Hypothalamus (tissue), 51 donors: ENCODE measurements at places on chromosomes 5 and 9.

DNA sequence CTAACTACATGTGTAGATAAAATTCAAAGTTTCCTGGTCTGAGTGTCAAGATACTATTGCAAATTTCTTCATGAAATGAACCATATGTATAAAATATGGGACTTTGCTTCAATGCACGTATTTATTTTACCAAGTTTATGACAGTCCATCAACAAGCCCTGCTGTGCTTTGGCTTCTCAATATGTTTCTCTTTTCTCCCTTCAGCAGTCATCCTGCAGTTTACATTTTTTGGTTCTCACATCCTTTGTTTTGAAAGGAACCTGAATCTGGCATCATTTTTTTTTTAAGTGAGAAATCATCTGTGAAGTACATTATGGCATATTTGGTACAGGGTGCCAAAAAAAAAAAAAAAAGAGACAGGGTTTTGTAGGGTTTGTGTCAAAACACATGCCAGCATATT lies 65.1 kb downstream of the YIPF5 start:
- no peak for DNase-seq

- no peak for DNase-seq
These were observed 52.6 kb upstream of the TNC start for GRCh38 chr9:115170358-115171073.

DNA sequence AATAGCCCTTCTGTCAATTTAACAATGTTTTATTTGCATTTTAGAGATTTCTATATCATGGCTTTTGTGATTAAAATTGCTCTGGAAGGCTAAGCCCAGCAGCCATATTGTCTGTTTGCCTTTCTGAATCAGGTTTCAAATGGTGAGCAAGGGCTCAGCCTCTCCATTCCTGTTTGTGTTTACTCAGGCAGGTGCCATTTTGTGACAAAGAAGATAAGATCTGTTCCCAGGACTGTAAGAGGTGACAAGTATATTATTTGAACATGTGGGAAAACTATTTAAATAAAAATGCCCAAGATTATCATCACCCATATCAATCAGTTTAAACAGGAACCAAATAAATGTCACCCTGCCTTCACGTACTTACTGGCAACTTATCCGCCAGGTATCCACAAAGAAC lies 641.3 kb upstream of the KLF4 start:
- no peak for DNase-seq

DNA sequence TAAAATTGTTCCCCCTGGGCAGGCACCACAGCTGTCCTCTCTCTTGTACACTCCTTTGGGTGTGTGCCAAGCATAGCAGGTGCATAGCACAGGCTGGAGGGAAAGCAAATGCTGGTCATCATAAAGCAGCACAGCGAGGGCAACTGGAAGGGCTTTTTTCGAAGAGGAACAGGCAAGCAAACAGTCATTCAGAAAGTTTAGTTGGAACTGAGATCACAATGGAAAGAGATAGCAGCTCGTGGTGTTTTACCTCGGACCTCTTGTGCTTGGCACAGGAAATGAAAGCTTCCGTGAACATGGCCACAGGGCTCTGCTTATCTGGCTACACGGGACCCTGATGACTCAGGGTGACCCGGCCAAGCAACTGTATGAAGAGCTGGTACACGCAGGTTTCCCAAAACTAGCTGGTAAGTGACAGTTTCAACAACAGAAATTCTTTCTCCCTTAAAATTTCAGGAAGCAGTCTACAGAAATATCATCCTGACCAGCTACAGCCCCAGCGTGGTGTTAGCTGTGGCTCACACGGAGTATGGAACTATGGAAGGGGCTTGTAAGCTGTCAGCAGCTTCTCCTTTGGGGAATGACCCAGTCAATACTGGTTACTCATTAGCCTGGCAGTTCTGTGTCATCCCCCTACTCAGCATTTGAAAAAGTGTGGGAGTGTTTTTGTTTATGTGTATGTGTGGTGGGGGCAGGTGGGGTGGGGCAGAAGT lies 48.1 kb downstream of the POC5 start:
- no peak for DNase-seq

- DNase-seq, result no peak
These were observed 422 bp upstream of the TRIM32 start for GRCh38 chr9:116686693-116687073.

DNA sequence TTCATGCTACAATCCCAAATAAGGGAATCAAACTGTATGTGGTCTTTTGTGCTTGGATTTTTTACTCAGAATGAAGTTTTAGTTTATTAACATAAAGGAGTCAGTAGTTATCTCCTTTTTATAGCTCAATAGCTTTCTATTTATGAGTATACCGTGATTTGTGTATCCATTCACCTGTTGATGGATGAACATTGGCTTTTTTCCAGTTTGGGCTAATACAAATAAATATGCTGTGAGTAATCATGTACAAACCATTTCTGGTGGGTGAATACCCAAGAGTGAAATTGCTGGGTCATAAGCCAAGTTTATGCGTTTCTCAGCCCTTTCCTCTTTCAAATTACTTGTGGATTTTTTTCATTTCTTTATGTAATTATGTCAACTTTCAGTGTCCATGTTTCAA lies 395.3 kb downstream of the OSTF1 start:
- DNase-seq, result no peak

- DNase-seq, result no peak
These were observed 10.4 kb downstream of the ANGPTL2 start for GRCh38 chr9:127112056-127112455.

DNA sequence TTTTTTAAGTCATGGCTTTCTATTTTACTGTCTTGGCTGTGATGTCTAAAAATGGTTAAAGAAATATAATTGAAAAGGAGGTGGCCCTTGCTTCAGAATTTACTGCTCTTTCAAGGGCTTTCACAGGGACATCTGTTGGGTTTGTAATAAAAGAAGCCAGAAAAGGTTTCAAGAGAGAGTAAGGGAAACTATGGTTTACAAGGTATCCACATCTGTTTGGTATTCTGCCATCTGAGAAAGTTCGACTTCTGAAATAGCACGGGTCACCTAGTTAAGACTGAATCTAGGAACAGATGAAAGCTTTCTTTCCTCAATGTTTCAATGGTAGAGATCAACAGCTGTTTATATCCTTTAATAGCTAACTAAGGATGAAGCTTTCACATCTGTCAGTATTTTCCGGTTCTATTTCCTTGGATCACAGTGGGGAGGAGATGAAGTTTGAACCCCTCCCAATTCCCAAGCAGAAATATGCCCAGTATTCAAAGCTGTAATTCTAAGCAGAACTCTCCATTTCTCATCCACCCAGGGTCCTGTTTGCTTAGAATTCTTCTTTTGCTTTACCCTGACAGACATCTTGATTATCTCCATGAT lies 72.8 kb upstream of the IFNK start:
- DNase-seq, result no peak

GRCh38 chr5:8919096-8919495 lies 626.8 kb downstream of the SEMA5A start:
- no peak for DNase-seq

DNA sequence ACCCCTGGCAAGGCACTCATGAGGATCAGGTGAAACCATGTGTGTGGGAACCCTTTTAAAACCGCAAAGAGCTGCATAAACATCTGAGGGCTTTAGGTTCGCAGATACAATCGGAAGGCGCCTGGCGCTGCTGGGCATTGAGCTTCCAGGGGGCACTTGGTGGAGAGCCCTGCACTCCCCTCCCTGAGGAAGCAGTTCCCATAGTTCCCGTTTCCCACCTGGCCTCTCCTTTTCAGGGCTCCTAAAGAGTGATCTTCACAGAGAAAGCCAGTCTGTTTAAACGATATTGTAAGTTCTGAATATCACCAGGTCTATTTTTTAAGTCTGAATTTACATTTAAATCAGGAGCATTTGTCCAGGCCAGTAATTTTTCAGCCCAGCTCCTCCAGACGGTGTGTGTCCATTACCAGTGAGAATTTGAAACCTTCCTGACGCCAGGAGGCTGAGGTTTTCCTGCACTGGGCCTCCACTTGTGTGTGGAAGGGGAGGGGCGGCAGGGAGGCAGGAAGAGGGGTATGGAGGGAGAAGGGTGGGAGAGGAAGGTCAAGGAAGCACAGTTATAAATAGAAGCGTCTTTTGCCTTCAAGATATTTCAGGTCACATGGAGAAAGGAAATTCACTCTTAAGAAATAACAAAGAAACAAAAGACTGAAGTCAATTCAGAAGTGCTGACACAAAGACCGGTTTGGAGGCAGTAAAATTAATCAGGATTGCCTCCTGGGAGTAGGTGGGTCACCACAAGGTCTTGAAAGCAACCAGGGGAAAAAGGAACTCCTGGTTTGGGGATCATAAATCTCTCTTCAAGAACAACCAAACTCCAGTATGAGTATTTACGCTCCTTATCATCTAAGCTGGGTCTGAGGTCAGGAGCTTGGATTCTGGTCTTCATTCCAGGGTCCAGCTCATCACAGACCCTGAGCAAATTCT lies 14.3 kb upstream of the MGAT1 start:
- DNase-seq, result no peak

- DNase-seq, result no peak
These were observed 142.3 kb upstream of the ANKH start for GRCh38 chr5:15013654-15014463.

DNA sequence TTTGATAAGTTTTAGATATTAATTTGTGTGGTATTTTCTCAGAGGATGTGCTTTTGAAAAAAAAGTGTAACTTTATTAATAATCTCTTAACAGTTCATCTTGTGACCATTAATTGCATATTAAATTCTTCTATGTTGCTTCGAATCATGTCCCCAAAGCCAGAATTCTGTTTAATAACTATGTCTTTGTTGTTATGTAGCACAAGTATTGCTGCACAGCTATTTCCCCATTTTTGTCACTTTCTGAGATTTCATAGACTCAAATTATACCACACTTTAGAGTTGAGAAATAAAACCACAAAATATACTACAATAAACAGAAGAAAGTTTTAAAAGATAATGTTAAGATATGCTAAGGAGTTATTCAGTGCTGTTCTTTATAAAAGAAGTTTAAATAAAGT lies 2.8 kb downstream of the MEF2C start:
- DNase-seq, result no peak

DNA sequence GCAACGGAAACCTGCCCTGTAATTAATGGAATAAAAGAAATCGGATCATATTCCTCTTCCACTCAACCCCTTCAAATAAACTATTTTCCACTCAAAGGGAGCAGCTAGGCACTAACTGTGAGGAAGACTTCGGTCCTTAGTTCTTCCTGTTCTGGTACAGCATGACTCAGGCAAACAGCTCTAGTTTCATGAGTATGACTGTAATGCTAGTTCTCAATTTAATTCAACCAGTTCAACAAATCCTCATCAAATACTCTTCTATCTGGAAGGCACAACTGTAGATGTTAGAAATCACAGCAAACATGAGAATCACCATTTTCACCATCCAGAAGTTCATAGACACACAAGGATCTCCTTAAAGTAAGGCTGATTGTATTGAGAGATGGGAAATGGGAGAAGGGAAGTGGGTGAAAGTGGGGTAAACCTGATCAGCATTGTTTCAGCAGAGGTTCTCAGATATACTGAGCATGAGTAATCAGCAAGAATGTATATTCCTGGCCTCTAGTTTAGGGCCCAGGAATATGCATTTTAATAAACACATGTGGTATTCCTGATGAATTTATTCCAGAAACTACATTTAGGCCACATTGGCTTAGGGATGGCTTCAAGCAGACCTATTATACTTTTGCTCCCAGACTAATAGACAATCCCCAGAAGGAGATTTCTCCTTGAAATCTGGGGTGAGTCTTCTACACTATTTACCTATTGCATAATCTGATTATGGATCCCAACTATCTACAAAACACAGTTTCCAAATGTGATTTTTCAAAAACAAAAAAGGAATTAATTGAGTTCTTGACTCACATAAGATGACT lies 141.1 kb upstream of the SLC12A2 start:
- no peak for DNase-seq

- DNase-seq, result no peak
These were observed 2.2 kb downstream of the FAM219A start for GRCh38 chr9:34456151-34456550.

GRCh38 chr5:132271251-132272246 lies 14.1 kb downstream of the PDLIM4 start:
- no peak for DNase-seq

- no peak for DNase-seq
These were observed 5.8 kb downstream of the SH3RF2 start for GRCh38 chr5:145942201-145942600.

- no peak for DNase-seq
These were observed 6.1 kb upstream of the IFNK start for GRCh38 chr9:27518006-27518405.

DNA sequence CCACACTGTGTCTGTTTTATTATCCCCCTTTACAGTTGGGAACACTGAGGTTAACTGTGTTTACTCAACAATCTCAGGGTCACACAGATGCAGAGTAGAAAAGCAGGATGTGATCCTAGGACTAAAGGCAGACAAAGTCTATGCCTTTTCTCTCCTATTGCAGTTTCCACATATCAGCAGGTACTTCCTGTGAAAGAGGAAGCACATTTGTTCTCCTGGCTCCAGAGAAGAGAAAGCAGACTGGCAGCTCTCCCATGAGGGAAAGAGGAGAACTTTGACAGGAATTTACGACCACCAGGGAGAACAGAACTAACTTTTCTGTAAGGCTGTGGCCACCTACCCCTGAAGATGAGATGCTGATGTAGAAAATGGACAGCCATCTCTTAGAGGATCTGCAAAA lies 84.2 kb upstream of the TNC start:
- DNase-seq, result no peak

- DNase-seq, result no peak
These were observed 30.5 kb downstream of the SHB start for GRCh38 chr9:38038307-38039089.

- DNase-seq, result no peak
These were observed 56.1 kb upstream of the CKMT2 start for GRCh38 chr5:81177061-81177460.

GRCh38 chr5:65334077-65334476 lies 147.6 kb downstream of the ADAMTS6 start:
- no peak for DNase-seq

GRCh38 chr5:8848366-8848765 lies 697.5 kb downstream of the SEMA5A start:
- no peak for DNase-seq

DNA sequence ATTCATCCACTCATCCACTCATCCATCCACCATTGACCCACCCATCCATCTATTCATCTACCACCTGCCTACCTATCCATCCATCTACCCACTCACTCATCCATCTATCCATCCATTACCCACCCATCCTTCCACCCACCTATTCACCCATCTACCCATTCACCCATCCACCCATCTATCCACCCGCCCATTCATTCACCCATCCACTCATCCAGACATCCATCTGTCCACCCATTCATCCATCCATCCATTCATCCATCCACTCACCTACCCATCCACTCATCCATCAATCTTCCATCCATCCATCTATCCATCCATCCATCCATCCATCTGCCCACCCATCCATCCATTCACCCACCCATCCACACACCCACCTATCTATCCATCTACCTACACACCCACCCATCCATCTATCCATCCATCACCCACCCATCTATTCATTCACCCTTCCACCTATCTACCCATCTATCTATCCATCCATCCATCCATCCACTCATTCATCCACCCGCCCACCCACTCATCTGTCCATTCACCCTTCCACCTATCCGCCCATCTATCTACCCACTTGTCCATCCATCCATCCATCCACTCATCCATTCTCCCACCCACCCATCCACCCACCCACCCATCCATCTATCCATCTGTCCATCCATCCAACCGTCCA lies 23.2 kb downstream of the PSAT1 start:
- DNase-seq, result no peak
